D341Med (cell line): ENCODE measurements at places on chromosomes 11 and 22.
A peak's percentile ranks its signal among the peaks of the same experiment; 100 is the strongest.

GRCh38 chr22:47631571-47632102 is 869.2 kb downstream of the TBC1D22A start:
- DNase-seq = no peak

DNA sequence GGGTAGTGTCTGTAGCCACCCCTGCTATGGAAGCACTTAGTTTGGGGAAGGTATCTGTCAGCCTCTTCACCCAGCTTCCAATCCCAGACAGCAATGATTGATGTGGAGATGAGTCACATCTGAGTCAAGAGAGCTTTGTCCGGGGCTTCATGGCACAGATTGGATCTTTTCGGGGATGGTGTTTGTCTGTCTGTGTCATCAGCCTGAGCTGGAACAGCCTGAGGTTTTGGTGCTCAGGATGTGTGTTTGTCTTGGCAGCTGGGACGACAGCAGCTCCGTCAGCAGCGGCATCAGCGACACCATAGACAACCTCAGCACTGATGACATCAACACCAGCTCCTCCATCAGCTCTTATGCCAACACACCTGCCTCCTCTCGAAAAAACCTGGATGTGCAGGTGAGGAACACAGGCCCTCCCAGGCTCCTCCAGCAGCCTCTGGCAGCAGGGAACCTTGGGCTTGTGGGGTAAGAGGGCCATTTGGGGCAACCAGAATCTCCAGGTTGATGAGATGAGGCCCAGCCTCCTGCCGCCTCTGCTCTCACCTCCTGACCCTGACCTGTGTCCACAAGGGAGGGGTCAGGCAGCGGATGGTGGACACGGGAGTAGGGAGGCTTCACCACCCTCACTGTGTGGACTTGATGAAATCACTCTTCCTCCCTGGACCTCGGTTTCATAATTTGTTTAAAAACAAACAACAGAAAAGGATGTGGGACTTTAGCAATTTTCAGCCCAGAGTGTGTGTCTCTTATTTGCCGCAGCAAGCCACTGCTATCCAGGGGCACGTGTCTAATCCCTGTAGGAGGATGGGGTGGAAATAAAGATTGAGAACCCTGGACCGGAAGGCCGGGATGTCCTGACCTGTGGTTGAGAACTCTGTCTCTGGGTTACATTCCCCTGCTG is 124.3 kb downstream of the DBX1 start:
- DNase-seq = no peak

GRCh38 chr11:74870485-74870884 is 78.4 kb downstream of the XRRA1 start:
- peak; percentile 67 for DNase-seq

- DNase-seq = no peak
These were observed 10.6 kb upstream of the APOBEC3A start for GRCh38 chr22:38946771-38947170.
